ENCODE measurements at places on chromosomes 2 and 18.

DNA sequence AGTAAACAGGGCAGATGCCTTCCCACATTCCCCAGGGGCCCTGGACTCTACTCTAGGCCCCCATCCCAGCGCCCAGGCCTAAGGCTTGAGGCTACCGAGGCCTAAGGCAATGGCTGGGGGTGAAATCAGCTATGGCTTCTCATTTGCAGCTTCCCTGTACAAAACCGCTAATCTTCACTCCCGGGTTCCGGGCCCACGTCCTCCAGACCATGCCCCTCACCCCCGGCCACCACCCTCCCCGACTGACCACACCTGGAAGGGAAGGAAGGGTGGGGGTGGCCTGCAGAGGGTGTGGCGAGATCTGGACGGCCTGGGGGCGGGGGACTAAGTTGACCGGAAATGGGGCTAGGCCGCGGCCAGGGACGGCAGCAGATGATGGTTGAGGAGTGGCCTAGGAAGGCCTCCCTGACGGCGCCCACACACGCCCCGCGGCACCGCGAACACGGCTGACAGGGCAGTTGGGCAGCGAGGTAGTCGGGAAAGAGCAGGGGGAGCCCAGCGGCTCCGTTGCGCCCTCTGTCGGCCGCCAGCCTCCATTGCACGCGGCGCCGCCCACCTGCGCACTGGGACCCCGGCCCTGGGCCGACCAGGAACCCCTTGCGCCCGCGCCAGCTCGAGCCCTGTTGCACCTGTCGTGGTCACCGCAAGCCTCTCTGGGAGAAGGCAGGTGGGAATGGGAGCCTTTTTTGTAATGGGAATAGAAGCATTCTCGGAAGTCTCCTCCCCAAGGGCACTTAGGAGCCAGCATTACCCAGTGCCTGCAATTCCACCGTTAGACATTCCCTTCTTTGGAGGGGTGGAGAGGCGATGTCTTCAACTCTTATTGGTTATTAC, 117.1 kb upstream of the STPG4 start:
- peak; percentile 53 for DNase-seq

- DNase-seq: no peak
Observed at GRCh38 chr2:207224381-207224780, 58.6 kb upstream of the KLF7 start.

DNA sequence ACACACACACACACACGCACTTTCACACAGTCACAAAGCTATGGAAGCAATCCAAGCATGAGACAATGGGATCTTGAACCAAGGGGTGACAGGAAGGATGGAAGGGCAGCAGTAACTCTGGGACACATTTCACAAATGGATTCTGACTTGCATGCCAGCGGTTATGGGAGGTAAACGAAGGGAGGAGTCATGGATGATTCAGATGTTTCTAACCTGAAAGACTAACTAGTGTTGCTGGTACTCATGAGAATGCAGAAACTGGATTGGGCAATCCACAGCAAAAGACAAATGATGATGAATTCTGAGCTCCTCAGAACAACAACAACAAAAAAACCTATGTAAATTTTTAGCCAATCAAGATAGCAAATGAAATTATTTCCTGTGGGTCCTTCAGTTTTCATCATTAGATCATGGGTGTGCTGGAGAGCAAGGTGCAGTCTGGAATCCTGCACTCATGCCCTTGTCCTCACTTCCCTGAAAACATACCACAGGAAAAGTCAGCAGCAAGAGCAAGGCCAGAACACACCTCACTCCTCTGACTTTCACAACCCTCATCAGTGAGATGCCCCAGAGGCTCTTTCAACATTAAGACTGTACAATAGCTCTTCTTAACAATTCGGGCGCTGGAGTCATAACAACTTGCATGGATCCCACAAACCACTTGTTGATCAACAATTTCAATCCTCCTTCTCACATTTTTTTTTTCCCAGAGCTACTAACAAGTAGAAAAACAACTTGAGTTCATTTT, 32.6 kb downstream of the ABCA12 start:
- DNase-seq: no peak

GRCh38 chr2:64866797-64867196, 122.4 kb upstream of the SLC1A4 start:
- no peak for DNase-seq

- DNase-seq: no peak
Observed at GRCh38 chr2:196479350-196479749, 160.2 kb upstream of the CCDC150 start.

DNA sequence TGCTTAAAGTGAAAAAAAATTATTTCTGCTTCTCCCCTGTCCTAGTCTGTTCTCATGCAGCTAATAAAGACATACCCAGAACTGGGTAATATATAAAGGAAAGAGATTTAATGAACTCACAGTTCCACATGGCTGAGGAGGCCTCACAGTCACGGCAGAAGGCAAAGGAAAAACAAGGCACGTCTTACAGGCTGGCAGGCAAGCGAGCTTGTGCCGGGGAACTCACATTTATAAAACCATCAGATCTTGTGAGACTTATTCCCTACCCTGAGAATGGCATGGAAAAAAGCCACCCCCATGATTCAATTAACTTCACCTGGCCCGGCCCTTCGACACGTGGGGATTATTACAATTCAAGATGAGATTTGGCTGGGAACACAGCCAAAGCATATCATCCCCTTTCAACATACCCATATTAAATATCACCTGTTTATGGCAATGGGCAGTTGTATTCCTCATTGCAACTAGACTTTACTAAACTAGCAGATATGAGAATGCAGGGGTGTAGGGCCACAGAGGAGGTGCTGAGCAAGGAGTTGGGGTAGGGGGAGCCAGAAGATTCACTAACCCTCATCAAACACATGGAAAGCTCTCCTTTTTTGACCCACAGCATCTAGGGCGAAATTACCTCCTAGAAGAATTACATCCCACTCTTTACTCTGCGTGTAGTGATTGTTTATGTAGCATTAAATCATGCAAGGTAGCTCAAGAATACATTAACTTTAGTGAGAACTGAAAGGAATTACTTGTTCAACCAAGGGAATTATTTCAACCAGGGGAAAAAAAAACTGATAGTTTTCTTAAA, 183.3 kb upstream of the DOK6 start:
- no peak for DNase-seq

- no peak for DNase-seq
Observed at GRCh38 chr2:81513328-81513727, 1208.8 kb upstream of the LRRTM1 start.

GRCh38 chr2:148548716-148549400, 95.7 kb upstream of the EPC2 start:
- no peak for DNase-seq

DNA sequence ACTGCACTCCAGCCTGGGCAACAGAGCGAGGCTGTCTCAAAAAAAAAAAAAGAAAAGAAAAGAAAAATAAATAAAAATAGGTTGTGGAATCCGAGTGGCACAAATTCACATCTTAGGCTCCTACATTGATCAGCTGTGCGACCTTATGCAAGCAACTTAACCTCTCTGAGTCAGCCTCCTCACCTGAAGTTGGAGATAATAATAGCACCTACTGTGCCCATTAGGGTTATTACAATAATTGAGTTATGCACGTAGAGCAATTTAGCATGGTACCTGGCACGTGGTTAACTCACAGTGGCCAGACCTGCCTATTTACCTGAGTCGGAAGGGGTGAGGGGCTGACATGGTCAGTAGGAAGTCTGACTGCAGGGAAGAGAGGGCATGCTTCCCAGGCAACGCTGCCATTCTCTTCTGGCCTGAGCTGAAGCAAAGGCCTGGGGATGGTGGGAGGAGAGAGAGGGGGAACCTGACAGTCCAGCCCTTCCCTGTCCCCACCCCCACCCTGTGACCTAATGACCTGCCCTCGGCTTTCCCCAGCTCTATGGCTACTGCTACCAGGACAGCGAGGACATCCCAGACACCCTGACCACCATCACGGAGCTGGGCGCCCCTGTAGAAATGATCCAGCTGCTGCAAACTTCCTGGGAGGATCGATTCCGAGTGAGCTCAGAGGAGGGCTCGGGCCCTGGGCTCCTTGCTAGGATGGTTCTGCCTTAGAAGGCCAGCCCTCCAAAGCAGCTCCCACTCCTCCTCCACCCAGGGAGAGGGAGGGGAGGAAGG, 5.1 kb downstream of the PKDCC start:
- no peak for DNase-seq

- no peak for DNase-seq
Observed at GRCh38 chr2:220241423-220241822, 614.0 kb downstream of the SLC4A3 start.

DNA sequence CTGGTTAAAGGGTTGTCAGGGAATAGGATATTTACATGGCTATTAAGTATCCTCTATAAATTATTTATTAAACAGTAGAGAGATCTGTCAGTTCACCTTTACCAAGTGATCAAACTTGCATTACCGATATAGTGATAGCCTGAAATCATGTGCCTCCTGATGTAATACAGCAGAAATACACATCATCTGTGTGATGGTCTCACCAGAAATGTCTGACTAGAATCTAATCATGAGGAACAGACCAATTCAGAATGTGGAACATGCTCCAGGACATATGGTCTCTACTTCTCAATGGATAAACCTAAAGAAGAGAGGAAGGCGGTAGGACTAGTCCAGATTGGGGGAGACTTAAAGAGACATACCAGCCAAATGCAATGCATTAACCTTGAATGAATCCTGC, 6.2 kb downstream of the VPS54 start:
- no peak for DNase-seq

DNA sequence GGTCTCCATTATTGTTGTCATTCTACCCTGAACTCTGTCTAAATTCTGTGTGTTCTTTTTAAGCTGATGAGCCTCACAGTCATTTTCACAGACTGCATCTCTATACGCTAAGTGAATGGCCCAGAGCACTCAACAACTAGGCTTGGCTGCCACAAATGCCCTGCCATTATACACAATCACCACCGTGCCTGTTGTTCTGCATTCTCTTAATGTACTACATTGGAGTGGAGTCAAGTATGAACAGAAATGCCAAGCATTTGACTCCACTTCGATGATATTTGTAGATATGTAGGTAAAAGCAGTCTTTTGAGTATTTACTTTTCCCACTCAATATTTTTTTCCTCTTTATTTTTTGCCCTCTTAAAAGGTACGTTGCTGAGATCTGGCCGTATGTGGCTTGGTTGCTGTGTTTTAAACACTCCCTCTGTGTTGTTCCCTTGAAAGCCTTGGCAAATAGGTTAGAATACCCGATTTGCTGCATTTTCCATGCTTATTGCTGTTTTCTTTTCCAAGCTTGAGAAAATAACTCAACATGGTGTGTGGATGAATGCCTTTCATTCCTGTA, 36.2 kb upstream of the TMEFF2 start:
- no peak for DNase-seq

DNA sequence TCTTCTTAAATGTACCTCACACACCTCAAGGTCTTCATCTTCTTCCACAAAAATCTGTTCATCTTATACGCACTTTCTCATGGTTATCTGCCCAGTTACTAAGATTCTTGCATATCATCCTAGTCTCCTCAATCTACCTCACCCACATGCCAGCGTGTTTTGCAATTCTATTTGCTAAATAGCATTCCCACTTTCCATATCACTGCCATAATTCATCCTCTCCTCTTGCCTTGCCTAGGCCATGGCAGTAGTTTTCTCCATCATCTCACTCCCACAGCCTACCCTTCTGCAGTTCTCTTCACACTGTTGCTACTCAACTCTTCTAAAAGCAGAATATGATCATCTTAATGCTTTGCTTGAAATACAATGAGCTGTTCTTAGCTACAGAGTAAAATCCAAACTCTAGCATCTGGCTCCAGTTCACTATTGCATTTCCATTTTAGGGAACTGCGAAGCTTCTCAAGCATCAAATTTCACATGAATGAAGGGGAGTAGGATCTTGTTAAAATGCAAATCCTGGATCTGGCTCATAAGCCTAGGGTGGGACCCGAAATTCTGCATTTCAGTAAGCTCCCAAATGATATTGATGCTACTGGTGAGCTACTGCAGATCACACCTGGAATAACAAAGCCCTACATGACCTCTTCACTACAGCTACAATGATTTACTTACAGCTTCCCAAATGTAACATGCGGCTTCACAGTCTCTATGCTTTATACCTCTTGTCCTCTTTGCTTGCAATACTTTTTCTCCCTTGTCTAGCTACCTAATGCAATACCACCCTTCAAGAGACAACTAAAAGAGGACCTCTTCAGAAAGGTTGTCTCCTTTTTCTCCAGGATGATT, 293.9 kb downstream of the SATB2 start:
- DNase-seq: no peak

DNA sequence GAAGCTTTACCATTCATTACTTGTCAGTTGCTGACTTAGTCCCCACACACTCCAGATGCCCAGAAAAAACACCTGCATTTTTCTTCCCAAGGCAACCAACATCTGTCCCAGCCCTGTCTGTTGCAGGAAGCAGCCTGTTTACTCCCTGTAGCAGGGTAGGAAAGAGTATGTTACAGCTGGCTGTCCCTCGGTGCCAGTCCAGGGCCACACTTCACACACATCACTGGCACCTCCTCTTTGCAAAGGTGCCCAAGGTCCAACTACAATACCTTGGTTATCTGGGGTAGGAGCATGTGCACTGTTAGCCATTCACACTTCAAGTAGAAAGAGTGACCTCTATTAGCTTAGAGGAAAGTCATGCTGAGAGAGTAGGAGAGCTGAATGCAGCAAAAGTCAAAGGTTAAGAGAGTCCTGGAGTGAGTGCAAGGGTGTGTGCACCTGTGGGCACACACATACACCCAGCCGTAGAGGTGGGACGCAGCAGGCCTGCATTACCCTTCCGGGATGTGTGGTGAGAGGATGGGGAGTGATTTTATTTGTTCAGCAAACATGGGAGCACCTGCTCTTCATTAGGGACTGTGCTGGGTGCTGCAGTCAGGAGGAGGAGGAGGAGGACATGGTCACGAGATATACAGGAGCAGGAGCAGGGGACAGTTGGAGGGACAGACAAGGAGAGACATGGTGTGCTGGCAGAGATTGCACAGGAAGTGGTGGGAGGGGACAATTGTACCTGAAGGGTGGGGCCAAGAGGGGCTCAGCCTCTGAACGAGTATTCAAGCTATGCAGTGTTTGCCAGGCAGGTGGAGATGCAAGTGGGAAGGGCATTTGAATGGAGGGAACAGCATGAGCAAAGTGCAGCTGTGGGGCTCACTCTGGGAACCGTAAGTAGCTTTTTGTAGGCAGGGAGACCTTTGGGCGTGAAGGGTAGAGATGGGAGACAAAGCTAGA, 69.8 kb downstream of the TSN start:
- no peak for DNase-seq

GRCh38 chr2:86050301-86050700, 55.4 kb downstream of the POLR1A start:
- no peak for DNase-seq

- no peak for DNase-seq
Observed at GRCh38 chr2:8317418-8317817, 364.4 kb upstream of the ID2 start.

All from hematopoietic multipotent progenitor cell (in vitro differentiated cells).